ENCODE measurements at places on chromosomes 11 and 22.

- no peak for DNase-seq
These were observed 8.6 kb downstream of the OR6M1 start for GRCh38 chr11:123797541-123797940.

GRCh38 chr11:66409226-66409625 lies 11.6 kb upstream of the NPAS4 start:
- DNase-seq = no peak

- peak; percentile 47 for DNase-seq
These were observed 6.8 kb upstream of the CDKN1C start for GRCh38 chr11:2892215-2892966.

- DNase-seq = no peak
These were observed 5.3 kb upstream of the CDC42BPG start for GRCh38 chr11:64849598-64850356.

- DNase-seq = no peak
These were observed 967 bp upstream of the ARVCF start for GRCh38 chr22:20017622-20017958.

DNA sequence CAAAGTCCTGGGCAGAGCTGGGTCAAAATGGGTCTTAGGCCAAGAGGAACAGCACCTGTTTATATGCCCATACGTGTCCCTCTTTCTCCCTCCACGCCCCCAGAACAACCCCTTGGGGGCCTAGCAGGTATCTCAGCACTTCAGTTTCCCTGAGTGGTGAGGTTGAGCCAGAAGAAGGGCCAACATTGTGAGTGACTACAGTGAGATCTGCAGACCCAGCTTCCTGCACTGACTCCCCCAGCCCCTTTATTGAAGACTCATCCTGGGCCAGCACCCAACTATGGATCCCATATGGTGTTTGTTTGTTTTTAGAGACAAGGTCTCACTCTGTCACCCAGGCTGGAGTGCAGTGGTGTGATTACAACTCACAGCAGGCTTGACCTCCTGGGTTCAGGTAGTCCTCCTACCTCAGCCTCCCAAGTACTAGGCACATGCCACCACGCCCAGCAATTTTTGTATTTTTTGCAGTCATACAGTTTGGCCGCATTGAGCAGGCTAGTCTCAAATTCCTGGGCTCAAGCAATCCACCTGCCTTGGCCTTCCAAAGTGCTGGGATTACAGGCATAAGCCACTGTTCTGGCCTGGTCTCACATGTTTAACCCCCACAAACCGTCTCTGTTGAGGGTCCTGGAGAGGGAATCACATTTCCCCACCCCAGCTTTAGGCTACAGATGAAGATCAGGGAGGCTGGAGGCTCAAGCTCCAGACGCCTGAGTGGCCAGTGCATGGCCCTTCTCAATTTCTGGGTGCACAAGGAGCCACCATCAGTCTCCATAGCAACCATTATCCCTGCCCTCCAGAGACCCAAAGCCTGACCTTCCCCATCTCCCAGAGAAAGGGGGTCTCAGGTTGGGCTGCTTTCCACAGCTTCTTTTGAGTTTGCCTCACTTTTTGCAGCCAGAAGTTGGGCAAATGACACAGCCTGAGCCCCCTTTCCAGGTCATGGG lies 1.7 kb upstream of the LARGE2 start:
- DNase-seq = no peak

DNA sequence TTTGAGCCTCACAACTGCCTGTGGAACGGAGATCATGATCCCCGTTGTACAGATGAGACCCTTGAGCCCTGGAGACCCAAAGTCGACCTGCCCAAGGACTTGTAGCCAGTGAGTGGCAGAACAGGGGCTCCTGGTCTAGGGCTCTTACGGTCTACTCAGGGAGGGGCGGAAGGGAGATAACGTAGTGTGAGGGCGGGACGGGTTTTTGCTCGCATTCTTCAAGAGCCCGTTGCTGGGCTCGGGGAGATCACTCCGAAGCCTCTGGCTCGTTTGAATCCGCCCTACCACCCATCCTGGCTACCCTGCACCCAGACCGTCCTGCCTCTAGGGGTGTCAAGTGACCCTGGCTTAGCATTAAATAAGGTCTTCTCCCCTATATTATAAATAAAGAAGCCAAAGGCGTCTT lies 639 bp downstream of the CRY2 start:
- DNase-seq = no peak

- no peak for DNase-seq
These were observed 3.6 kb downstream of the LDLRAD3 start for GRCh38 chr11:35947437-35947836.

Data from stimulated activated CD4-positive, alpha-beta T cell treated with anti-CD3 and anti-CD28 coated beads, Interleukin-1b, Interleukin-23, amount 100 ng/mL, for 1 hour (primary cell).